Fibroblast of lung (primary cell): ENCODE measurements at places on chromosomes 5 and 9. TPM values are rescaled to one million over a fixed set of nuclear protein-coding genes. Genes with fewer than 3 reads are reported as not detected.

Gene TSPAN17
- total RNA-seq: 29.0 and 35.2 TPM in 2 replicates

Gene BAAT
- total RNA-seq: not detected in 2 replicates

Gene IARS1
- 538 and 595 TPM in 2 replicates for total RNA-seq

Gene SHISAL2B
- not detected in 2 replicates for total RNA-seq

Gene FOXD1
- total RNA-seq: 0.77 and 1.5 TPM in 2 replicates

Gene PCDHGB7
- 13.0 and 13.6 TPM in 2 replicates for total RNA-seq

Gene MRPS2
- 10.4 and 11.6 TPM in 2 replicates for total RNA-seq

Gene TMEM252
- total RNA-seq: not detected in 2 replicates

Gene IFNA13
- total RNA-seq: not detected in 2 replicates

Gene C7
- total RNA-seq: under 0.01 and 11.6 TPM in 2 replicates

Gene NTRK2
- 0.26 and 0.66 TPM in 2 replicates for total RNA-seq

Gene TRPM6
- under 0.01 TPM in 2 replicates for total RNA-seq

Gene ANP32B
- 12.3 and 16.7 TPM in 2 replicates for total RNA-seq

Gene SLC34A3
- total RNA-seq: not detected in 2 replicates

Gene SAP30L
- total RNA-seq: 25.9 and 26.6 TPM in 2 replicates

Gene UBE2D2
- 49.1 and 62.9 TPM in 2 replicates for total RNA-seq

Gene NME5
- 2.5 and 3.3 TPM in 2 replicates for total RNA-seq

Gene COL27A1
- total RNA-seq: 3.6 and 5.4 TPM in 2 replicates

Gene OBP2B
- total RNA-seq: not detected in 2 replicates

Gene NKD2
- under 0.01 and 0.26 TPM in 2 replicates for total RNA-seq

Gene STKLD1
- total RNA-seq: 0.51 and 0.99 TPM in 2 replicates

Gene PAEP
- total RNA-seq: not detected in 2 replicates

Gene BTNL3
- not detected in 2 replicates for total RNA-seq

Gene DAB2IP
- total RNA-seq: 5.6 and 16.5 TPM in 2 replicates

Gene PLEKHG4B
- total RNA-seq: under 0.01 TPM in 1 of 2 replicates, not detected in the other

Gene ZNF879
- total RNA-seq: 6.2 and 7.1 TPM in 2 replicates

Gene PCDHA11
- 0.51 and 0.66 TPM in 2 replicates for total RNA-seq

Gene KCNIP1
- not detected in 2 replicates for total RNA-seq

Gene GPBP1
- total RNA-seq: 80.9 and 82.1 TPM in 2 replicates

Gene MSMP
- total RNA-seq: not detected in 2 replicates

Gene CCDC152
- 1.5 and 2.5 TPM in 2 replicates for total RNA-seq

Gene OTP
- not detected in 2 replicates for total RNA-seq

Gene IL33
- 1.3 and 19.3 TPM in 2 replicates for total RNA-seq

Gene RAD23B
- total RNA-seq: 101 and 156 TPM in 2 replicates

Gene SLC4A9
- total RNA-seq: not detected in 2 replicates

Gene ACOT12
- total RNA-seq: 0.26 and 2.0 TPM in 2 replicates

Gene PCDHGA6
- total RNA-seq: 3.1 and 4.8 TPM in 2 replicates

Gene CCDC192
- total RNA-seq: not detected in 2 replicates

Gene DMGDH
- 7.7 and 7.9 TPM in 2 replicates for total RNA-seq

Gene PROB1
- total RNA-seq: 0.77 and 1.5 TPM in 2 replicates

Gene DPYSL3
- 135 and 206 TPM in 2 replicates for total RNA-seq

Gene MATR3
- total RNA-seq: 183 and 275 TPM in 2 replicates

Gene RFESD
- 3.1 and 4.8 TPM in 2 replicates for total RNA-seq

Gene NOXA1
- 0.66 and 0.77 TPM in 2 replicates for total RNA-seq

Gene BHMT2
- 10.3 and 20.3 TPM in 2 replicates for total RNA-seq
